HT-29 (cell line): ENCODE measurements at places on chromosomes 4 and X.

DNA sequence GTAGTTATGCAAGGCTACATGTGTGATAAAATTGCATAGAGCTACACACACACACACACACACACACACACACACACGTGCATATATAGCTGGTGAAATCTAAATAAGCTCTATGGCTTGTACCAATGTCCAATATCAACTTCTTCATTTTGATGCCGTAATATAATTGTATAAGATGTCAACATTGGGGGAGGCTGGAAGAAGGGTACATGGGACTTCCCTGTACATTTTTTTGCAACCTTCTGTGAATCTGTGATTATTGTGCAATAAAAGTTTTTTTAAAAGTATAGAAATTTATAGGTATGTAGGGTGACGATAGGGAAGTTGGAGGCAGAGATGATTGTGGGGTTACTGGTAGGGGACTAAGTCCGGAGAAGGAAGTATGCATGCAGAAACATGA lies 105.5 kb downstream of the HDAC8 start:
- no peak for DNase-seq

DNA sequence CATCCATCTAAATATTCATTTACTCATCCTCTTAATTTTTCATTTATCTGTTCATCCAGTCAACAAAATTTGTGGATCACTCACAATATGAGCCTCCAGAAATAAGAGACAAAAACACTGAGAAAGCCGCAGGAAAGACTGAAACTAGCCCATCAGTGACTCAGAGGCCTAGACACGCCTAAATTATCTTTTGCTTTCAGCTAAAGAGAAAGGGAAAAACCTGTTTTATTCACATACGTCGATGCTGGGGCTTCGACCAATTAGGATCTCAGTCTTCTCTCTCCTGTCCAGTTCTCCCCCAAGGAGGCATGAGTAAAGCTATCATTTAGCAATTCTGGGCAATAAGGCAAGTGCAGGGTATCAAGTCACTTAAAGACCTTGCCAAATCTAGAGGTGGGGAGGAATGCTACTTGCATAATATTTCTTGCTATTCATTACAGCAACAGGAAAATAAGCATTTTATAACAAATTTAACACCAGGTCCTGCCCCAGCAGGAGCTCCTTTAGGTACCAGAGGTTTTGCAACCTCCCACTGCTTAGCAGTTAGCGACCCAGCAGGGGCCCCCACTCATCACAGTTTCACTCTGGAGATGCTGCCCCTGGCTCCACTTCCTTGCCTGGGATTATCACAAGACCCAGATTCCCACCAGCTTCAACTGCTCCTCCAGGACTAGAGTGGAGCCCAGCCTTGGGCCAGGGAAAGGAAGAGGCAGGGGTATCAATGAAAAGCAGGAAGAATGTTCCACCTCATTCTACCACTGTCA lies 30.1 kb upstream of the TMEM154 start:
- no peak for DNase-seq

- DNase-seq = no peak
These were observed 2.0 kb upstream of the DDX3X start for GRCh38 chrX:41332005-41332404.

DNA sequence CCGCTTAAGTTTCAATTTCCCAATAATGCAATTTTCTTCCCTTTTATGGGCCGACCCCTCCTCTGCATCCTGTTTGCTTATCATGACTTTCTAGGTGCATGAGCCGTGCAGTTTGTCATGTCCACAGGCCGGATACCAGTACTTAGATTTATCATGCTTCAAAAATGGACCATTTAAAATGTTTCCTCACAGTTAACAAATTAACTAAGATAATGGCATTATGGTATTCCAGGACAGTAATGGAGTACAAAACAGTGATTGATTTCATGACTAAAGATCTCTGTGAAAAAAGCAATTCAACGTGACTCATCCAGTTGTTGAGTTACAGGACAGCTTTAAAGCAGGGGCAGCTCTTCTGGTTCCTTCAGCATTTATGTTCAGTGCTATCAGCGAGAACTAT lies 23.0 kb downstream of the SNX25 start:
- DNase-seq = no peak

DNA sequence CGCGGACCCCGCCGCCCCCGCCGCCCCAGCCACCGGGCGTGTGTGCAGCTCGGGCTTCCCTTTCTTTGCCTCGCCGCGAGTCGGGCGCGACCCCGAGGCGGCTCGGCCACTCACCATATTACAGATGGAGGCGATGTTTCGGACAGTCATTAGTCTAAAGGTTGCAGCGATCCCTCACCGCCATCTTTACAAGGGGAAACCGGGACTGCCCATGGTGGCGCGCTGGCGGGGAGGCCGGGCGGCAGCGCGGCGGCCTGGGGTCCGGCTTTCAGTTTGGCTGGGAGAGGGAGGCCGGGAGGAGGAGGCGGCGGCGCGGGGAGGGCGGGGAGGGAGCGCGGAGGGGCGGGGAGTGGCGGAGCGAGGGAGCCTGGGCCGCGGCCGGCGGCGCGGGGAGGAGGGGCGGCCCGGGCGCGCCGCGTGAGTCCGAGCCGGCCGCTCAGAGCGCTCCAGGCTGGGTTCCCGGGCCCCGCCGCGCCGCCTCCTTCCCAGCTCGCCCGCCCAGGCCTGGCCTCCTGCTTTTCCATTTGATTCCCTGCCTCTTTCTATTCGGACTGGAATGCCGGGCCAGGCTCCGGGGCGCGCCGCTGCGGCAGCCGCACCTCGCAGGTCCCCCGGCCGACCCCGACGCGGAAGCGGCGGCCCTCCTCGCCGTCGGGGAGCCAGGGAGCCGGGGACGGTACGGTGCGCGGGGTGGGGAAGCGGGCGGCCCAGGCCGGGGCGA lies at the start of gene USP46:
TSS of gene USP46 (minus strand) at position 301 of the 721 bp plus-strand sequence. CDS start at position 150, 151 bp downstream.
- DNase-seq = peak; percentile 75

GRCh38 chr4:25580633-25581467 lies 74.8 kb upstream of the SLC34A2 start:
- DNase-seq = no peak
